ENCODE measurements at places on chromosomes 1 and 21. TPM values are rescaled to one million over a fixed set of nuclear protein-coding genes. Genes with fewer than 3 reads are reported as not detected.

- DNase-seq, result no peak
- peak overlapping the region; percentile 79 for H3K4me3 ChIP-seq
- H3K27me3 ChIP-seq, result no peaks in the 10 kb centered on the region
- H3K36me3 ChIP-seq, result peaks cover 6% of the 10 kb centered on the region
Measured at GRCh38 chr1:32071758-32072621, 749 bp upstream of the TMEM39B start.

- H3K27ac ChIP-seq, result no peak overlapping the region
- H3K36me3 ChIP-seq, result no peaks in the 10 kb centered on the region
- no peak for DNase-seq
- no peak overlapping the region for H3K4me3 ChIP-seq
- H3K4me1 ChIP-seq, result peaks cover 3% of the 10 kb centered on the region
Measured at GRCh38 chr1:54777431-54777830, 13.1 kb upstream of the PARS2 start.

The DNAJC6 gene
- total RNA-seq, result 3.7 TPM

- H3K27me3 ChIP-seq, result no peaks in the 10 kb centered on the region
- H3K4me3 ChIP-seq, result no peak overlapping the region
- no peaks in the 10 kb centered on the region for H3K4me1 ChIP-seq
- DNase-seq, result no peak
- H3K27ac ChIP-seq, result no peak overlapping the region
Measured at GRCh38 chr1:224747578-224747977, 131.5 kb downstream of the CNIH3 start.

DNA sequence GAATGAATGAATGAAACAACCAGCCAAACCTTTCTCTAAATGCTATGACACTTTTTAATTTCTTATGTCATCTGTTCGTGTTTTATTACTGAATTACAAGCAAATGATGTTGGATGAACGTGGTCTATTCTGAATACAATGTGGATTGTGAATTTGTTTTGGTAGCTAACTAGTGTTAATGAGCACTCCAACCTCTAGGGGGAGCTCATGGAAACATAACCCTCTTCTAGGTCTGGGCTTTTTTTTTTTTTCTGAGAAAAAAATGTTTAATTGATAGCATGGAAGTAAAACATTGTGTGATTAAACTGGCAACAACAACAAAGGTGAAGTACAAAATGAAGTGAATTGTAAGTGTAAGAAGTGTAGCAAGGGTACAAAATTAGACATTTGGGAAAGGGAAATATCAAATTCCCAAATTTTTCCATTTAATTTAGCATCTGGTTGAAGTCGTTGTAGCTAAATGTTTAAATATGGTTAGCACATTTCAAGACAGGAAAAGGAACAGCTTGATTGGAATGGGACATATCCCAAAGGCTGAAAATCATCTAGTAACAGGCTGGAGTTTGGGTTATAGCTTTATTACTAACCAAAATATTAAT lies 42.6 kb upstream of the PTGS2 start:
- H3K27me3 ChIP-seq, result no peaks in the 10 kb centered on the region
- no peaks in the 10 kb centered on the region for H3K36me3 ChIP-seq
- H3K27ac ChIP-seq, result no peak overlapping the region
- no peak overlapping the region for H3K4me3 ChIP-seq
- H3K4me1 ChIP-seq, result no peaks in the 10 kb centered on the region

- no peak overlapping the region for H3K4me3 ChIP-seq
- no peaks in the 10 kb centered on the region for H3K27me3 ChIP-seq
- no peak overlapping the region for H3K27ac ChIP-seq
- H3K4me1 ChIP-seq, result no peaks in the 10 kb centered on the region
Measured at GRCh38 chr21:38134084-38134873, 122.5 kb upstream of the KCNJ15 start.

The AIRE gene
- total RNA-seq, result not detected

The ZMYM4 gene
- 81.2 TPM for total RNA-seq

The LRRC39 gene
- 0.39 TPM for total RNA-seq

- no peak for DNase-seq
- no peaks in the 10 kb centered on the region for H3K36me3 ChIP-seq
- no peaks in the 10 kb centered on the region for H3K27me3 ChIP-seq
- no peak overlapping the region for H3K4me3 ChIP-seq
- H3K27ac ChIP-seq, result no peak overlapping the region
Measured at GRCh38 chr1:227175611-227176010, 142.7 kb downstream of the CDC42BPA start.

DNA sequence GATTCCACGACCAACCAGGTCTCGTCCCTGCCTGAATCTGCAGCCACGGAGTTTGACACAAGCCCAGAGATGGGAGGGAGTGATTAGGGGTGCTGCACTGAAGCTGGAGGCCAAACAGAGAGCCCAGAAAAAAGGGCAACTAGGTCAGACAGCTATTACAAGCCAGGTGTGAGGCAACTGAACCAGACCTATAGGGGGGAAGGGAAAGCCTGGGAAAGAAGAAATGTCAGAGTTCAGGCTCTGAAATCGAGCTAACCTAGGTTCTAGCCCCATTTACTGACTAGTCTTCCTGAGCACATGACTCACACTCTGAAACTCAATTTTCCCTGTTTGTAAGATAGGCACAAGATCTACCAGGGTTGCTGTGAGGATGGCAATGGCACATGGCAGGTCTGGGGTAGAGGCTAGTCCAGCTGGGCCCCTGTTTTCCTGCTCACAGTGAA lies 1.7 kb downstream of the DHCR24 start:
- H3K4me3 ChIP-seq, result peak overlapping the region; percentile 82
- no peak for DNase-seq
- no peak overlapping the region for H3K27ac ChIP-seq
- peaks cover 13% of the 10 kb centered on the region for H3K36me3 ChIP-seq
- peaks cover 20% of the 10 kb centered on the region for H3K4me1 ChIP-seq

The AGT gene
- total RNA-seq, result not detected

Data from H1 (cell line).